NT2/D1 (cell line): ENCODE measurements at places on chromosomes 16 and 17.

- DNase-seq, result no peak
These were observed 115.4 kb downstream of the AXIN2 start for GRCh38 chr17:65446043-65446442.

GRCh38 chr17:64309710-64310109 is 46.6 kb upstream of the TEX2 start:
- DNase-seq, result no peak

GRCh38 chr17:35780950-35781349 is 14.5 kb downstream of the MMP28 start:
- no peak for DNase-seq

DNA sequence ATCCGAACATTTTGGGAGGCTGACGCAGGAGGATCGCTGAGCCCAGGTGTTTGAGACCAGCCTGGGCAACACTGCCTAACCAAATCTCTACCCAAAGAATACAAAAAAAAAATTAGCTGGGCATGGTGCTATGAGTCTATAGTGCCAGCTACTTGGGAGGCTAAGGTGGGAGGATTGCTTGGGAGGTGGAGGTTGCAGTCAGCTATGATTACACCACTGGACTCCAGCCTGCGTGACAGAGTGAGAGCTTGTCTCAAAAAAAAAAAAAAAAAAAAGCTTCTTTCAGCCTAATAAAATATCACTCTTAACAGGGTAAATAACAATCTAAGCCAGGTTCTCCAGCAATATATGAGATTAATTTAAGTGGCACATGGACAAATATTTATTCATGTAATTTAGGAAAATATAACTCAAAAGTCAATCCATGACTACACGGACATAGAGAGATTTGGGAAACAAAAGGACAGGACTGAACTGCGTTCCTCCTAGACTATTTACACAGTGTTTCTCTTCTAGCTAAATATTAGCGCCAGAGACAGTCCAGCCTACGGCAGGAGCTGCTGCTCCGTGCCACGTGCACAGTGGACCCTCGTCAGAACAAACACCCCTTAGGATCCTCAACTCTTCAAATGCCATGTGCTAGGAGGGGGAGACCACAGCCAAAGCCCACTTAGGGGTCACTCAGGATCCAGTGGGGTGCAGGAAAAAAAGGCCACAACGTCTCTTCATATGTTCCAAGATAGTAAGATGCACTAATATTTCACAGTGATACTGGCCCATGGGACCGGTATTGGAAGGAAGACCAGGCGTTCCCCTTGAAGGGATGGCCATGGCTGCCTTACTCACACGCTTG is 8.7 kb downstream of the USP36 start:
- no peak for DNase-seq

GRCh38 chr16:56866955-56867830 is 2.2 kb downstream of the SLC12A3 start:
- no peak for DNase-seq

DNA sequence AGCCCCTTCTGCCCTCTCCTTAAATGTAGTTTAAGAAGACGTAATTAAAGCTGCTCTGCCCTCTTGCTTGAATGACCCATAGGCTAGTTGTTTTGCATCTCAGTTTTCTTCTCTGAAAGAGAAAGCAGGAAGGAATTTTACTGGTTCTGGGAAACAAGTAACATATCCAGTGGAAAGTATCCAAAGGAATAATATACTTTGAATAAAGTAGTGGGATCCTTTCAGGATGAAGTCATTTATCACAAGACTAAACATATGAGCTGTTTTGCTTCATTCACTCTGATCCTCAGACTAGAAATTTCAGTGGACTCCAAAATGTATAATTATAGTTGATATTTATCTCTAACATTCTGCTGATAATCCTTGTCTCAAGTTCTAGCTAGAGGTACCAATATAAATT is 1297.6 kb upstream of the GOT2 start:
- no peak for DNase-seq

DNA sequence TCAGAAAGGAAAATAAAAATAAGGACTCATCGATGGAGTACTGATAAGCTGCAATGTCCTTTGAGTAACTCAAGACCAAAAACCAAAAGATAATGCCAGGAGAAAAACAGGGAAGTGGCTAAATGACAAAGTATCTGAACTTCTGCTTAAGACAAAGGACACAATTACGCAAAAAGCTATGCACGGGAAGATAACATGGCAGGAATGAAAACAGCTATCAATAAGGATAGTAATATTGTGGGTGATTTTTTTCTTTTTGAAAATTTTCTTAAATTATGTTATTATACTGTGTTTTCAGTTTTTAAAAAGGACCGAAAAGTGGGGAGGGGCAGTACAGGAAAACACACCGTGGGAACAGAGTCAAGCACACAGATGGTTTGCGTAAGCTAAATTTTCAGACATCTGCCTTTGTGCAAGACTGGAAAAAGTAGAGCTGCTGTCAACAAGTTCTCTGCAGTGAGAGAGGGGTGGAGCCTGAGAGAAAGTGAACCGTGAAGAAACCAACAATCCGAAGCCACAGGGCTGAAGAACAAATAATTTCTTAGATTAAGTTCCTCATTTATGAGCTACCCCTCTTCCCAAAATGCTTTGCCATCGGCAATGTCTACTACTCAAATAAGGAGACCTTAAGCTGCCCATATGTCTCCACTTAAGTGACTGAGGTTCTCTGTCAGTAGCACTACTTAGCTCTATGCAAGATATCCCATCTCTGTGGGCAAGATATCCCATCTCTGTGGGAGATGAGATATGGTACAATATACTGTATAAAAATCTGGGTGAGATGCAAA is 99.9 kb upstream of the CORO6 start:
- DNase-seq, result no peak

GRCh38 chr16:1545044-1546040 is 11.9 kb downstream of the TMEM204 start:
- DNase-seq, result no peak

DNA sequence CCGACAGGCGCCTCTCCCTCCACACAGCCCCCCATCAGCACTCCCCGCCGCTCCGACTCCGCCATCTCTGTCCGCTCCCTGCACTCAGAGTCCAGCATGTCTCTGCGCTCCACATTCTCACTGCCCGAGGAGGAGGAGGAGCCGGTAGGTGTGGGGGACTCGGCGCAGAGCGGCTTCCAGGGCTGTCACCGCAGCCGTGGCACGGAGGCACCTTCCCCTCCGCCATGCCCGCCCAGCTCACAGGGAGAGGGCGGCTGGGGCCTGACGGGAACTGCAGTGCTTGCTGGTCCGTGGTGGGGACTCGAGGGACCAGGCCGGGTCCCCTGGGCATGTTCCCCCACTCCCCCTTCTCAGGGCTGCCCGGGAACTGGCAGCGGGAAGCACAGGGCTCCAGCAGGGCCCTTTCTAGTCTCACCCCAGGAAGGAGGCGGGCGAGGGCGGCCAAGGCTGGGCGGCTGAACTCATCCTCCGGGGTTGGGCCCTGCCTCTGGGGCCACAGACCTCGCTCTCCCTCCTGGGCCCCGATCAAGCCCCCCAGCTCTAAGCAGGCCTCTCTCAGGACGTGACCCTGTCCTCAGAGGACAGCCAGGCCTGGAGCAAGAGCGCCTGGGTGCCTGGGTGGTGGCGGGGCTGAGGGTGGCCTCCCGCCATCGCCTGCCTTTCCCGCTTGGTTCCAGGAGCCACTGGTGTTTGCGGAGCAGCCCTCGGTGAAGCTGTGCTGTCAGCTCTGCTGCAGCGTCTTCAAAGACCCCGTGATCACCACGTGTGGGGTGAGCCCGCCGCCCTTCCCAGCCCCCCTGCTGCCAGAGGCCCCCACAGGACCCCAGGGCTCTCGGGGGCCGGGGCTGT is 15.2 kb downstream of the TRAF7 start:
- no peak for DNase-seq

DNA sequence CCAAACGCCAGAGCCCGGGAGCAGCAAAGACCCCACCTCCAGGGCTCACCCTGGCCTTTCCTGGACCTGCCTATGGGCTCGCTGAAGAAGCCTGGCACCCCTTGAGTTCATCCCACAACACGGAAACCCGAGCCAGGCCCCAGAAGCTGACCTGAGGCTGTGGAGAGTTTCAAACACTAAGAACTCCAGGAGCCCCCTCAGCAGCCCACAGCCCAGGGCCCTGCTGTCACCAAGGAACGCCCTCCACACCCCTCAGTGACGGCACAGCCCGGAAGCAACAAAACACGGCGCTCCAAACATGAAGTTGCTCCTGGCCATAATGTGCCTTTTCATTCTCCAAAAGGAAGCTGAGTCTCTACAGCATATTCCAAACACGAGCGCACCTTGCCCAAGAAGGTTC is 9.2 kb downstream of the SLC38A10 start:
- no peak for DNase-seq

DNA sequence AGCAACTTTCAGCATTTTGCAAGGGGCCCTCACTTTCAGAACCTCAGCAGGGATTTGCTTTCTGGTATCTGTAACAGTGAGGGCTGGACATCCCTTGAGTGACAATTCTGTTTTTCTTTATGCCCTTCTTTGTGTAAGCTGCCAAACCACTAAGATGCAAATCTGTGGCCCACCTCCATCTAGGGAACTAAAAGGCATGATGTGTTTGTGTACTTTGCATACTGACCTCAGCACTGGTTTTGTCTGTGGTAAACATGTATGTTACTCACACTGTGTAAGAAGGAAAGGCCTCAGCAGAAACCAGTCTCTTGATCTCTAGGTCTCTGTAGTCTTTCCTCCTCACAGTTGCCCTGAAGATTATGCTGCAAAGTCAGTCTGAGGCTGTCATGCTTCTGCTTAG is 396.6 kb upstream of the DYNLRB2 start:
- no peak for DNase-seq

DNA sequence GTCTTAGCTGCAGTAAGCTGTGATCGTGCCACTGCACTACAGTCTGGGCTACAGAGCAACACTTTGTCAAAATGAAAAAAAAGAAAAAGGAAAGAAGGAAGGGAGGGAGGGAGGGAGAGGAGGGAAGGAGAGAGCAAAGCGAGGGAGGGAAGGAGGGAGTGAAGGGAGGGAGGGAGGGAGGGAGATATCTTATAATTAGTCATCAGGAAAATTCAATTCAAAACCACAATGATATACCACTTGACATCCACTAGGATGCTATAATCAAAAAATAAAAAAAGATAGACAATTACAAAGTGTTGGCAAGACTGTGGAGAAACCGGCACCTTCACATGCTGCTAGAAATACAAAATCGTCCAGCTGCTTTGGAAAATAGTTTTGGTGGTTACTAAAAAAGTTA is 93.8 kb downstream of the CDC27 start:
- DNase-seq, result no peak

- DNase-seq, result no peak
These were observed 476.9 kb upstream of the CDH5 start for GRCh38 chr16:65889533-65889966.

GRCh38 chr17:18252160-18252559 is 6.4 kb downstream of the FLII start:
- no peak for DNase-seq

DNA sequence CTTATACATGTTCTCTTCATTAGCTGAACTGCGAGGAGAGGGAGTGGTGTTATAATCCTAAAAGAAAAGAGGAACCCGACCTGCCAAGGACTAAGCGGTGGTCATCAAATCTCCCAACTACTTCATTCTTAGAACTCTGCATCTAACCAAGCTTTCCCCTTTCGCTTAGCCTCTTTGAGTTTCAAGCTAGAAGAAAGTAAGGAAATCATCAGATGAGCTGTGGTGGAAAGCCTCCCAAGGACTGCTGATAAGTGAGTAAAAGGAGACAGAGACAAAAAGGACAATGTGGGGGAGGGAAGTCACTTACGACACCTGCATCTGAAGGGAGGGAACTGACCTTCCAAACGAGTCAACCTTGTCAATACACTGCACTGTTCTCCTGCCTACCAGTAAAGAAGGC is 121.3 kb downstream of the TRIM37 start:
- DNase-seq, result no peak

DNA sequence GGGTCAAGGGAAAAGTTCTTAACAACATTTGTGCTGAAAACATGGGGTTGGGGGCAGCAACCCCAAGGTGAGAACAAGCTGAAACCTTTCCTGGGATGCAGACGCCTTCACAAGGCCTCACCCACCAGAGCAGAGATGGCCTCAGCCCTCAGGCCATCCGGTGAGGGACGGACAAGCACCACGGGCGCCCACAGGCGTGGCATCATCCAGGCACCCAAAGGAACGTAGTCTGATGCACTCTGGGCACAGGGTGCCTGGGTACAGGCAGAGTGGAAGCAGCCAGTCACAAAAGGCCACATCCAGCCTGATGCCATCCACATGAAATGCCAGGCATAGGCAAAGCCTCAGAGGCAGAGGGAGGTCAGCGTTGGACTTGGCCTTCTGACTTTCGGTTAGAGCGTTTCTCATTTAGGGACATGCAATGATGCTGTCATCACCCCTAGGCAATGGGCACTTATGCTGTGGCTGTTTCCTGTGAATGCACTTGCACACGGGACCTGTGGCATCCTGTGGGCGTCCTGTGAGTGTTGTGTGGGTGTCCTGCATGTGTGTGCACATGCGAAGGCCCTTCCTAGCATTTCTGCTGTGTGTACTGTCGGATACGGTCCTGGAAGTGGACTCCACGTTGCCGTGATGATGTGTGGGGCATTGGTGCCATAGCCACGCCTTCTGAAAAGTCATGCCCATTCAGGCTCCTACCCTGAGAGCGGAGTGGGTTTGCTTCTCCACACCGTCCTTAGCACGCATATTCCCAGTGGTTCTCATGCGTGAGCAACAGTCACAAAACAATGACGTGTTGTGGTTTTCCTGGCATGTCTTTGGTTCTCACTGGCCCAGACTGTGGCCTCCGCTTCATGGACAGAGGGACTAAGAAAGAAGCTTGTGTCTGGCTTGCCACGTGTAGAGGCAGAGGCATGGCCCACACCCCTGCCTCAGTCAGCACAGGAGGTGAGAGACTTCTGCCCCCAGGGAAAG is 52.7 kb upstream of the ZNF469 start:
- no peak for DNase-seq

GRCh38 chr16:63890081-63890480 is 1231.8 kb downstream of the CDH11 start:
- no peak for DNase-seq

DNA sequence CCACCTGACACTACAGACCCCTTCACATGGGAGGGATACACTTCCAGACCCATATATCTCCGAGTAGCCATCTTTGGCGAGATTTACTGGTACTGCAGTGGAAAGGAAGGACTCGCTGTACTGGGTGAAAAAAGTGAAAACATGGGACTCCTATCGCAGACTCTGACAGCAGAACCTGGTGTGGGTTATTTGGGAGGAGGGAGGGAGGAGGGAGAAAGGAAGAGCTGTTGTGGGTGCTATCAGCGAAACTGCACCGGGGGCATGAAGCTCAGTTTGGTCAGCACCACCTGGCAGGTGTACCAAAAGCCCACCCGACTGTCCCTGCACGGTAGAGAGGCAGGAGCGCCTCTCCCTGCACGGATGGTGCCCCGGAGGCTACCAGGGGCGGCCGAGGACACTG is 5.0 kb downstream of the HBQ1 start:
- DNase-seq, result no peak

- DNase-seq, result peak; percentile 30
These were observed 100.8 kb downstream of the ABCC12 start for GRCh38 chr16:48054881-48055601.

DNA sequence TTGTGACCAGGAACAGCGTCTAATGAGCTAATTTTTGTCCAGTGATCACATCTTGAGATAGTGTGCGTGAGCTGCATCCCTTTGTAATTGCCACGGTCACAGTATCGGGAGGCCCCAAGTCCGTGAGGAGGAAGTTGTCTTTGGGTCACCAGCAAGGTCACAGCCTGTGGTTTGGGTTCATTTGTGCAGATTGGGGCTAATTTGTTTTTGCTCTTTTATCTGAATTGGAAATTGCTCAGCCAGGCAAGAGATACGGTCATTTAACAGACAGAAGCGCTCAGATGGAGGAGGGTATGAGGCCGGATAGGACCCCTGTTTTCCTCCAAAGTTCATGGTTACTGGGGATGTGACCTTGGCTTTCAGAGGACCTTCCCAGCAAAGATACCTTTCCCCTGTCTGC is 174.1 kb downstream of the SNX29 start:
- no peak for DNase-seq

- no peak for DNase-seq
These were observed 238.7 kb upstream of the CIBAR2 start for GRCh38 chr16:85350973-85351372.
